HTR-8/SVneo (cell line): ENCODE measurements at places on chromosomes 1 and 21.

DNA sequence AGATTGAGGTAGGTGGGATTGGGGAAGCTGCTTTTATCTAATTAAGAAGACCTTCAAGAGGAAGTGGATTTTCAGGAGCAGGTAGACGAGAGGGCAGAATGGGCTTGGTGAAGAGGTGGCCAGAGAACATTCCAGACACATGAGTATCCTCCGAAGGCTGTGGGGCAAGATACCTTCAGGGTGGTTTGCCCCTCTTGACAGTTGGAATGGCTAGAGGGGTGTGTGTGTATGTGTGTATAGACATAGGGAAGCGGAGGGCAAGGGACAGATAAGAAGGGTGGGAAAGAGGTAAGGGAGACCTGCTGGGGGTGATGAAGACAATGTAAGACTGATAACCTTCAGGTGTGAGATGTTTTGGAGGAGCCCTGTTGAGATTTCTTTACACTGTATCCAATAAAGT lies 46.8 kb upstream of the TSPAN2 start:
- DNase-seq = no peak

DNA sequence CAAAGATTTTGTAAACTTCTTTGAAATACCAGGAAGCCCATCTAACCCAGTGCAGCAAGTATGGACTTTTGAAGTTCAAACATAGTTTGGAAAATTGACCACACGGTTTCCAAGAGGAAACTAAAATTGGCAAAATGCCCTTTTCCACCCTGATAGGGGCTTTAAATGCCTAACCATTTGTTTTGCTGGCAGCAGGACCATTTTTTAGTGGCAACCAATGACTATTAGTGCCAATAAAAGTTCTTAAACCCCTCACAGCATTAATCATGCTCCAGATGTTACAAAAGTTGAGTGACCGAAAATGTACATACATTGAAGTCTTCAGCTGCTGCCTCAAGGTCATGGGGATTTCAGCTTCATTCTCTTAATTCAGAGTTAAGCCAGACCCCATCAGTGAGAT lies 46.4 kb upstream of the ENAH start:
- DNase-seq = no peak

- no peak for DNase-seq
These were observed 19.5 kb downstream of the S100B start for GRCh38 chr21:46585191-46585953.

GRCh38 chr1:24507405-24507804 lies 4.8 kb downstream of the RCAN3 start:
- no peak for DNase-seq

DNA sequence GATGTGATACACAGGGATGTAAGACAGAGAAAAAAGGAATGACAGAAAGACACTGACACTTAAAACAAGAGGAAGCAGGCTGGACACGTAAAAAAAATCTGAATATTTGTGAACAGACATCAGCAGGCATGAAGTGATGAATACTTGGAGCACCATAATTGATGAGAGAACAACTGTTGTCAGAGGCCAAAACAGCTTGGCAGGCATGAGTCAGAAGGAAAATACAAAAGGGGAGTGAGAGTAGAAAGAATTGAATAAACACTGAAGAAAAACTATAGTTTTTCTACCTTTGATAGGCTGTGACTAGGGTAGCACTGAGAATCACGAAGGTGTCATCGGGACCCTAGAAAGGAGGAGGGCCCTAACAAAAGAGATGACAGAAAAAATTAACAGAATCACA lies 21.6 kb upstream of the GUCA2A start:
- no peak for DNase-seq

DNA sequence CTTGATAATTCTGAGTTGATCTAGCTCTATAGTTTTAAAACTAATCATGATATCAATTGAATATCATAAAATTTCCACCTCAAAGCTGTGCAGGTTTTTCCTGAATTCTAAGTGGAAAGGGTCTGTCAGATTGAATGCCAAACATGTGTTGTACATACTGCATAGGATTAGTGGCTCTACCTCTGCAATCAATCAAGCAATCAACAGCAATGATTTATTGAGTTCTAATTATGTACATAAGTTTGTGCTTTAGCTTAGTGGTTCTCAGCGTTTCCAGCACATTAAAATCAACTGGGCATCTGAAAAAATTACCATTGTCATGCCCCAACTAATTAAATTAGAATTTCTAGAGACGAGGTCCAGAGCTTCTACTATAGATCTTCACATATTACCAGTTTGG lies 251.5 kb downstream of the BACH1 start:
- DNase-seq = no peak

GRCh38 chr1:16677552-16678431 lies 11.0 kb upstream of the RNU1-3 start:
- DNase-seq = peak; percentile 30

DNA sequence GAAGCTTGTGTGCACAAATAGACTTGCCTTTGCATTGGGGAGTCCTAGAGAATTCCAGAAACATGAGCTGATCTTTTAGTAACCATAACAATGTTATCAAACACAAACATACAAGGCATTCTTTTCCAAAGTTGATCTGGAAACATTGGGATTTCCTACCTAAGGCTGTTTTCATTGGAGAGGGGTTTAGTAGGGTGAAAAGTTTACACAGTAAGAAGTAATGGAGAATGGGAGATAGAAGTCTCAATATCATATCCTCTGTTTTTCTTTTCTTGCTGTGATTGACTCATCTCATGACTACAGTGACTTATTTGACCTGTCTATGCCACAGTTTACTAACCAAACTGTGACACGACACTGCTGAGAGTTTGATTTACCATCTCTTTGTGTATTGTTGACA lies 65.6 kb upstream of the PLA2G4A start:
- no peak for DNase-seq
